ENCODE measurements at places on chromosomes 13 and 19.
A peak's percentile ranks its signal among the peaks of the same experiment; 100 is the strongest.

- DNase-seq: peak; percentile 9
These were observed 15.1 kb downstream of the CC2D1A start for GRCh38 chr19:13920940-13921747.

GRCh38 chr19:29679598-29680210 is 14.4 kb downstream of the PLEKHF1 start:
- no peak for DNase-seq

- DNase-seq: peak; percentile 83
These were observed 27.3 kb downstream of the PTPRS start for GRCh38 chr19:5313307-5313706.

DNA sequence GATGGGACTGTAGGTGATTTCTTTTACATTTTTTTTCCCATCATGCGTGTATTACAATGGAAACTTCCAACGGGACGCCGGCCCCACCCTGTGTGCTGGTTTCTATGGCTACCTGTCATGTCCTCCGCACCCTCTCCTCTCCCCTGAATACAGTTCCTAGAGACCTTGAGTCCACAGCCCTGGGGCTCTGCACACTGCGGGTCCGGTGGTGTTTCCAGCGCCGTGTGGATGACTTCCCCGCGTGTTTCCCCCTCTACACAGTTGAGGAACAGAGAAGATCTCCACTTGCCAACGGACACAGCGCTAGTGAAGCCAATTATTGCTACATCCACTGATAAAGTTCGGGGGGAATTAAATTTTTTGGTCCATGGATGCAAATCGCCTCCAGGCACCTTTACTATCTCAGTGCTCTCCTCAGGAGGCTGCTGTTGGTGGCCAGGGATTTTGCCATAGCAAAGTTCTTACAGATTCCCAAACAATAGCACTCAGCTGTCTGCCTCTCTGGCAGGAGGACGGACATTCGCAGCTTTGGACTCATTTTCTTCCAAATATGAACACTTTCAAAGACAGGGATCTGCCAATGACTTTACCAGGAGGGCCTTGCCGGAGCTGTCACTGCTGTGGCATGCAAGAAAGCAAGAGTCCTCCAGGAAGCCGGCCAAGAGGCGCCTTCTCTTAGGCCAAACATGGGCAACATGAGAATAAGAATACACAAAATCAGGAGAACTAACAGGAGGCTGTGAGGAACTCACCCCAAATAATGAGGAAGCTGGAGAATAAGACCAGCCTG is 39.3 kb upstream of the GAS6 start:
- no peak for DNase-seq

DNA sequence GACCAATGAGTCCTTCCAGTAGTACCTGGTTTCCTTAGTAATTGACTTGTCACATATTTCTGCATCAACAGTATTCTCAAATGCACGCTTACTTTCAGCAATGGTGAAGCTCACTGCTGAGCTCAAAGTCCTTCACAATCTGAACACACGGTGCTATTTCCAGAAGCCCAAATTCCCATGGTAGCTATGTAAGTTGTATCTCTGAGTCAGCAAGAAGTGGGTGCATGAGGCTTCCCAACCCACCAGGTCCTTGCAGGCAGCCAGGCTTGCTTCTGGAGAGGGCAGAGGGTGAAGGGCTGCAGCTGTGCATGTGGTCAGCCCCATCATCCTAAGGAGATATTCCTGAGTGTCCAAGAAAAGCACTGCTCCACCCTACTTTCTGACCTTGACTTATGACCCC is 25.7 kb downstream of the COL4A2 start:
- no peak for DNase-seq

GRCh38 chr19:55087542-55087901 is 11.9 kb downstream of the EPS8L1 start:
- no peak for DNase-seq

GRCh38 chr13:102928941-102929675 is 83.3 kb downstream of the ERCC5 start:
- no peak for DNase-seq

DNA sequence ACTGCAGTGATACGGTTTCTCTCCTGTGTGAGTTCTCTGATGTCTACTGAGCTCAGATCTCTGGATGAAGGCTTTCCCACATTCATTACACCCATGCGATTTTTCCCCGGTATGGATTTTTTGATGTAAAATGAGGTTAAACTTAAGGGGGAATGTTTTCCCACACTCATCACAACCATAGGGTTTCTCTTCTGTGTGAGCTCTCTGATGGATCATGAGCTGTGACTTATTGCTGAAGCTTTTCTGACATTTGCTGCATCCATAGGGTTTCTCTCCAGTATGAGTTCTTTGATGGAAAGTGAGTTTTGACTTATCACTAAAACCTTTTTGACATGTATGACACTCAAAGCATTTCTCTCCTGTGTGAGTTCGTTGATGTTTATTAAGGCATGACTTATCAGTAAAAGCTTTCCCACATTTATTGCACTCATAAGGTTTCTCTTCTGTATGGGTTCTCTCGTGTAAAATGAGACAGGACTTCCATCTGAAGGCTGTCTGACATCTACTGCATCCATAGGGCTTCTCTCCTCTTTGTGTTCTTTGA is 10.6 kb upstream of the ZNF649 start:
- DNase-seq: no peak

DNA sequence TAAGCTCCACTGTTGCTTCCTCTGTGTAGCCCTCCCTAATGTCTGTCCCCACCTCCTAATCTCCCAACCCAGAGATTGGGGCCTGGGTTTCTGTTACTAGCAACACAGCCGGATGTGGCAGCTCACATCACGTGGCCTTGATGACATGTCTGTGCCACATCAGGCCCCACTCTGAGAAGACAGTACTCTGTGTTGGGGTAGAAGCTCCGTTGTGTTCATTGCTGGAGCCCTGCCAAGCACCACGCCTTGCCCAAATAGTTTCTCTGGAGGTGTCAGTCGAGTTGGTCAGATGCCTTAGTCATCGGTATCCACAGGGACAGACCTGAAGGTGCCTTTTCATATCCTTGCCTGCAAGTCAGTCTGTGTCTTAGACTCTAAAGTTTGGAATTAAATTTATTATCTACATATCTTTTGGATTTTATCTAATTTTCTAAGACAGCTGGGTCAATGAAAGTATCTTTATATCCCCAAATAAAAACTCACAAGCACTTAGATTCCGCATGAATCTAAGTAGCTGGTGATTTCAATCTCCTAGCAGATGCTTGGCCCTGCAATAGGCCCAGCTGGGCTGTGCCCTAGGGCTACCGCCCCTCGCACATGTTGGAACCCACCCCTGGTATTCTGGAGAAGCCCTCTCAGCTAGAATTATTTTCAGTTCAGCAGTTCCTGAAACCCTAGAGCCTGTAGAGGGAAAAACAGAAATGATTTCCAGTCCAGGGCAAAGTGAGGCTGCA is 204.0 kb upstream of the TSHZ3 start:
- no peak for DNase-seq

DNA sequence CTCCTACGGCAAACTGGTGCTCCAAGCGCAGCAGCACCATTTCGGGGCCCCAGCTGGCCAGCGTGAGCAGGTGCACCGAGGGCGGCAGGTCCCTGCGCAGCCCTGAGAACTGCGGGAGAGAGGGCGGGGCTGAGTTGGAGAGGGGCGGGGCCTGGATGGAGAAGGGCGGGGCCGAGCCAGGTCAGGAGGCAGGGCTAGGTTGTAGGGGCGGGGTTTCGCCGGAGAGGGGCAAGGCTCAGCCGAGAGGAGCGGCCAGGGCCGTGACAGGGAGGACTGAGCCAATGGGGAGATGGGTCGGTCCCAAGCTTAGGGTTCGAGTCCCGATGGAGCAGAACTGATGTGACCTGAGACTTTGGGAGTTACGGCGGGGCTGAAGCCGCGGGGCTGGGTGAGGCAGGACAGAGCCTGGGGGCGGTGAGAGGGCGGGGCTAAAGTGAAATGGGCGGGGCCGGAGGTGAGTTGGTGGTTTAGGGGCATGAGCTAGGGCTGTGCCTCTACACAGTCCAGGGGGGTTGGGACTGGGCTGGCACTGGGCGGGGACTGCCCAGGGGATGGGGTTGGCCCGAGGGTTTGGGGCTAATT is 19.0 kb downstream of the MAN2B1 start:
- DNase-seq: no peak

DNA sequence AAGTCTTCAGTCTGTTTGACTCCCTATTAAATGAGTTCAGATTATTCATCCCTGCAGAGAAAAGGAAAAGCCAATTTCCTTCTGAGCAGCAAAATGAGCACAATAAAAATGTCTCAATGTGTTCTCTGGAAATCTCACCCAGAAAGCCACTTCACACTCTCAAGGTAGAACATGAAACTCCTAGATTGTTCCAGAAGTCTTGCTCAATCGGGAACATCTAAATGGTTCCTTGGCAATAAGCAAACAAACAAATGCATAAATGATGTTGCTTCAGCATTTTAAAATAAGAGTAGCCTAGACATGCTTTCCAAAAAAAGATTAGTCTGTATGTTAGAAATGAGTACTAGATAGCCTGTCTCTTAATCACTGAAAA is 59.7 kb upstream of the TNFRSF19 start:
- no peak for DNase-seq

DNA sequence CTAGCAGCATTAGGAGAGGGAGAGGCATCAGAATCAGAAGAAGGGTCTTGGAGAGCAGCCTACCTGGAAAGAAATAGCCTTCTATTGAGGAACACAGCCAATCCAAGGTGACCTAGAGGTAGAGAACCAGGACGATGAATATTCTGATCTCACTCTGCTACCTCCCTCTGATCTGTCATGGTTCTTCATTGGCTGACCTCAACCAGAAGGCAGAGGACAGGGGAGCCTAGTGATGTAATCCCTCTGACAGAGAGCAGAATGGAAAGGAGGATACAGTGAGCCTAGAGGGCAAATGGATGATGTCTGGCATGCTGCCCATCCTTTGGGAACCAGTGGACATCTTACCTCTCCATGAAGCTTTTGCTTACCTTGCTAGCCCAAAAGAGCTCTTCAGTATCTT is 3.6 kb downstream of the ZNF507 start:
- no peak for DNase-seq

DNA sequence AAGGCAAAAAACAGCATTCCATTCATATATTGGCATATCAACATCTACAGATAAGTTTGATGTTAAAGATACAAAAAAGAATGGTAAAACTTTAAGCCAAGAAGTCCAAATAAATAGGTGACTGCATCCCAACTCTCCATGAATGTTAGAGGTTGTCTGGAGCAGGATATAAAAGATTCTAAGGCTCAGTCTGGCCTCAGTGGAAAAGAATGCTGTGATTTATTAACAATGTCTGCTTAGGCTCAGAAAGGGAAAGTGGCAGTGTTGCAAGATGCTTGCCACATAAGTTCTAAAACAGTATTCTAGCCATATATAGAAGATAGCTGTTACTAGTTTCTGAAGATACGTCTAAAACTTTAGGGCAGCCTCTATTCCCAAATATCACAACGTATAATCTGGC is 179.8 kb upstream of the NBEA start:
- DNase-seq: no peak

- no peak for DNase-seq
These were observed 7.9 kb downstream of the CEACAM3 start for GRCh38 chr19:41804336-41804735.

DNA sequence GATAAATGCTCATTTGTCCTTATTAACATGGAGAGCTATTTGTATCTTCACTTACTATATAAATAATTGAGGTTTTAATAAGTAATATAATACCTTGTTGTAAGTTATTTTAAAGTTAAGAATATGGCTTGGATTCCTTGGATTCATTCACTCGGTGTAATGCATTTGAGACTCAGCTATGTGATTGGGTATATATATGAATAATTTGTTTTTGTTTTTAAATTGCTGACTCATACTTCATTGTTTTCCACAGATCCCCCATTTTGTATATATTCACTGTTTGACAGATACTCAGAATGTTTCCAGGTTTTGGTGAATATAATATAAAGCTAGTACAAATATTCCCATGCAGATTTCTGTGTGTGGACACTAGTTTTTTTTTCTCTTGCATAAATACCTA is 6.8 kb upstream of the CEACAM18 start:
- no peak for DNase-seq

- no peak for DNase-seq
These were observed 9.4 kb downstream of the ARHGAP33 start for GRCh38 chr19:35784503-35785338.

DNA sequence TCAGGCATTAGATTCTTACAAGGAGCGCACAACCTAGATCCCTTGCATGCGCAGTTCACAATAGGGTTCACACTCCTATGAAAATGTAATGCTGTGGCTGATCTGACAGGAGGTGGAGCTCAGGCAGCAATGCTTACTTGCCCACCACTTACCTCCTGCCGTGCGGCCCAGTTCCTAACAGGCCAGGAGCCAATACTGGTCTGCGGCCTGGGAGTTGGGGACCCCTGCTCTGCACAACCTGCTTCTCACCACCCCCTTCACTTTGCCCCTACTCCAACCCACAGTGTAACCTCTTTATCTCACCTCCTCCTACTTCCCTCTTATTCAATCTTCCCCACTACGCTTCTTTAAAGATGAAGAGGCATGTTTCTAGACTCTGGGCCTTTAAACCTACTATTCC is 240.2 kb downstream of the RGCC start:
- no peak for DNase-seq

- no peak for DNase-seq
These were observed 351.3 kb downstream of the DACH1 start for GRCh38 chr13:71515744-71516038.

DNA sequence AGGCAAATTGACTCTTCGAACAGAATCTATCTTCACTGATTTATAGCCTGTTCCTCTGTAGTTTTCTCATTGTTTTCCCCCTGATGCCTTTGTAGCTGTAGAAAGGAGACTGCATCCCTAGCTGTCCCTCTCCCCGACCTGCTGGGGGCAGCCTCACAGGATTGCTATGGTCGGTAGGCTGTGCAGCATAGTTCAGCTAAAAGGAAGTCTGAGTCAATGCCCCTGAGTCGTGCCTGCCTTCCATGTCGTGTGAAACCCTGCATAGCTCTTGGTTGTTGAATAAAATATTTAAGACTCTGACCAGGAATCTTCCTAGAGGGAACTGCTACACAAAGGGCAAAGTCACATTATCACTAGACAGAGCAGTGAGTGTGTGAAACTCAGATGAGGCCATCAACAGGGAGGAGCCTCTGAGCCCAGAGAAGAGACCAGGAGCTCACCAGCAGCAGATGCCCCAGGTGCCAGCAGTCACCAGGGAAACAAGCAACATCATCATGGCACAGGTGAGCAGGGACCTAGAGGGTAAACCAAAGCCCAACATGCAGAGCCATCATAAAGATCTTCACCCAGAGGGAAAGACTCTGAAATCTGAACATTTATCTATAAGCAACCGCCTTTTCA is 108.4 kb upstream of the NBEA start:
- DNase-seq: no peak

GRCh38 chr19:19115954-19116353 is 22.3 kb downstream of the TMEM161A start:
- no peak for DNase-seq

GRCh38 chr13:37919329-37919880 is 49.8 kb upstream of the TRPC4 start:
- DNase-seq: no peak

DNA sequence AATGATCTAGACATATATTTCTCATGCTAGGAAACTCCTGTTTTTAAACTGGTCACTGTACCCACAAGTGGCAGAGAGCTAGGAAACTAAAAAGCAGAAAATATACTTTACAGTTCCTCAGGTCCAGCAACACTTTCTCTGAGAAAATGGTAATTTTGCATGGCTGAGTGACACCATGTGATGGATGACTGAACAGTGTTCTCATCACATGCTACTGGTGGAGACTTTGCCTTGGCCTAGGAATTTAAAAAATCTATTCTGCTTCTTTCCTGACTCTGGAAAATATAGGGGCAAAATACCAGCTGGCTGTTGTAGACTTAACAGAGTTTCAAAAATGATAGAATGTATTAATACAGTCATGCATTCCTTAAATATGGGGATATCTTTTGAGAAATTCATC is 50.0 kb downstream of the LATS2 start:
- no peak for DNase-seq

Data from NCI-H345 (cell line).